ENCODE measurements at places on chromosomes 1 and 21. TPM values are rescaled to one million over a fixed set of nuclear protein-coding genes. Genes with fewer than 3 reads are reported as not detected.

DNA sequence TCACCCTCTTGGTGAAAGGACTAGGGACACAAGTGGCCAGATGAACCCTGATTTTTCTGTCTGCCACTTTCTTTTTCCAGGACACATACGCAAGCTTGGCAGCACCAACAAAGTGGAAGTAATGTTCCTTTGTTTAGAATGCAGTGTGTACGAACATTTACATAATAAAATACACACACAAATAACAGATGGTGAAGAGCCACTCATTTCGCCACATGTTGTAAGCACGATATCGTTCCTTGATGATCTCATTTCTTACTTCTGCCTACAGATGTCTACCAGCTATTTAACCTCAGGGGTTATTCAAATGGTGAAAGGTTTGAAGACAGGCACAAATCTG is 670.2 kb upstream of the CXADR start:
- no peaks in the 10 kb centered on the region for H3K4me1 ChIP-seq
- DNase-seq, result no peak
- H3K27ac ChIP-seq, result no peak overlapping the region

GRCh38 chr1:57411262-57411661 is 12.6 kb downstream of the DAB1 start:
- no peak overlapping the region for H3K27ac ChIP-seq
- no peaks in the 10 kb centered on the region for H3K27me3 ChIP-seq
- H3K4me1 ChIP-seq, result no peaks in the 10 kb centered on the region
- no peak overlapping the region for H3K4me3 ChIP-seq
- DNase-seq, result no peak

DNA sequence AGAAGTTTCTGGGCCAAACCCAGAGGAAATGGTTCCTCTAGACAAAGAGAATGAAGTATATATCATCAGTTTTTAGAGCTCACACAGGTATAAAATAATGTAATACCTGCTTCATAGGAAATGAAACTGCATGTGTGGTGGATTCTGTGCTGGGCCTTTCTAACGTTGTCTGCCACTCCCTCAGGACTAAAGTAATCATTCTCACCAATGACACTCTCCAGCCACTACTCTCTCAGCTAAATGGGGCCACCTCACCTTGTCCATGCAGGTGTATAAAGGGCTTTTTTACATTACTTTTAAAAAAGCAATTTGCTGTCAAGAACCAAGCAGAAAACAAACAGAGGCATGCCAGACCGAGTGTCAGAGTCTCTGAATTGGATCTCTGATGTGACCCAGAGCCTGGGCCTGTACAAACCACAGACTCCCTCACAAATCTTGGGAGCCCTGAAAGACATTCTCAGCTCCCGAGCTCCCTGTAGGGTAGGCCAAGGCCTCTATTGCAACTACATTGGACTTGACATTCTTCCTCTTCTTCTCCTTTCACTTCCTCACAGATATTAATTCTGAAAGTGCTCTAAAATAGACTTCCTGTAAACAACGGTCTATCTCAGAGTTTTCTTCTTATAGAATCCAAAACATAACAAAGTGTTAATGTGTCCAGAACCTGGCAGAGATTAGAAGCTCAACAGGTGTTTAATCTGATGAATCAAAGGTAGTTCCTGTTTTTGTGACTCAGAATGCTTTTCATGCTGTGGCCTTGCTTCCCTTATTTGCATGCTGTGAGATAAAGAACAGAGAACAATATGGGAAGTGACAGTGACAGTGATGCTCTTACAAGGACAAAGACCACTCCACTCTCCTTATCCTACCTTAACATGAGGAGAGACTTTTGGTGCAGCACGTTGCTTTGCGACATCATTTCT is 8.6 kb downstream of the AIM2 start:
- peak overlapping the region; percentile 80 for H3K27ac ChIP-seq
- peak overlapping the region; percentile 71 for H3K4me3 ChIP-seq
- no peaks in the 10 kb centered on the region for H3K27me3 ChIP-seq
- peaks cover 47% of the 10 kb centered on the region for H3K4me1 ChIP-seq

GRCh38 chr1:107202007-107202406 is 61.2 kb downstream of the NTNG1 start:
- no peak for DNase-seq
- no peaks in the 10 kb centered on the region for H3K36me3 ChIP-seq
- no peak overlapping the region for H3K4me3 ChIP-seq

DNA sequence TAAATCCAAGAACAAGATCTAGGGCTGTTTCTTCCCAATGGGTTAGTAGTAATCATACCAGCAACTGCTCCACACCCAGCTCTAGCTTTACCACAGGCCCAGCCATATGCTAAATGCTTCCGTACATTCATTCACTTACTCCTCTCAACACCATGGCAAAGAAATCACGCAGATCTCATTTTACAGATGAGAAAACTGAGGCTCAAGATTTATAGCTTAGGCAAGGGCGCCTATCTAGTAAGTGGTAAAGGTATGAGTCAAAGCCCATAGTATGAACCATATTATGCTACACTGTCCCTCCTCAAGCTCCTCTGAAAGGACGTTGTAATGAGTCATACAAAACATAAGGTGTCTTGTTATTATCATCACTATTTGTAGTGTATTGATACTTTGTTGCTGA is 82.2 kb downstream of the NIBAN1 start:
- H3K36me3 ChIP-seq, result peaks cover 41% of the 10 kb centered on the region
- peak overlapping the region; percentile 85 for H3K27ac ChIP-seq
- H3K27me3 ChIP-seq, result no peaks in the 10 kb centered on the region
- peaks cover 41% of the 10 kb centered on the region for H3K4me1 ChIP-seq

- H3K27ac ChIP-seq, result no peak overlapping the region
- no peaks in the 10 kb centered on the region for H3K36me3 ChIP-seq
- H3K4me1 ChIP-seq, result no peaks in the 10 kb centered on the region
Observed at GRCh38 chr1:209249785-209250440, 333.6 kb upstream of the CAMK1G start.

GRCh38 chr1:13662493-13662892 is 37.5 kb upstream of the PRDM2 start:
- no peak for DNase-seq
- no peaks in the 10 kb centered on the region for H3K4me1 ChIP-seq
- H3K4me3 ChIP-seq, result no peak overlapping the region
- peaks cover 6% of the 10 kb centered on the region for H3K27me3 ChIP-seq
- H3K36me3 ChIP-seq, result no peaks in the 10 kb centered on the region

DNA sequence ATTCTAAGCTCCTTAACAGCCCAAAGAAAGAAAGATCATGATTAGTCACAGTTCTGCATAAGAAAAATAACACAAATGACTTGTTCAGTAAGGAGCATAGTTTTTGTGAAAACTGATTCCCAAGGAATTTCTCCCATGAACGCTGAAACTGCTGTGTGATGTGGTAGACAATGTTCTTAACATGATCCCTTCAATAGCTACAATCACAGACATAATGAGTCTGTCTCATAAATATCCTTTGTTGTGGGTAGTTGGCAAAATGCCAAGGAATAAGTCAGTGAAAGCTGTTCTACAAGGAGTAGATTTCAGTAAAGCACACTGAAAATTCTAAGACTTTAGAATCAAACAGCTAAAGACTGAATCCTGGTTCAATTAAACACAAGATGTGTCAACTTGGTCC is 404.8 kb downstream of the HLX start:
- DNase-seq, result no peak
- H3K27ac ChIP-seq, result no peak overlapping the region
- no peaks in the 10 kb centered on the region for H3K4me1 ChIP-seq
- no peaks in the 10 kb centered on the region for H3K27me3 ChIP-seq

DNA sequence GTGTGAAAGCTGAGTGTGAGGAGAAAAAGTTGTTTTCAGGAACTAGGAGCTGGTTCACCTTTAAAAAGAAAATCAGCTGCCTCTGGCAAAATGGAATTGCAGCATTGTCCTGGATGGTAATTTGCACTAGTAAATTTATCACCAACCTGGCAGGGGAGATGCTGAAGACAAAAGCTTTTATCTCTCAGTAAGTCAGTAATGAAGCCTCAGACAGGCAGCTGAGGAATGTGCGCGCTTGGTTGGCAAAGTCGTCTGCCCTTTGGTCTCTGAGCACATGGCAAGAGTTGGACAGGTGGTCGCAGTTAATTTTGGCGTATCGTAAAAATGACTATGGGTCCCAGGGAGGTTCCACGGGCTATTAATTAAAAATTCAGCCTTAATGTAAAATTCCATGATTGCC is 131.9 kb downstream of the BACH1 start:
- DNase-seq, result no peak
- H3K4me1 ChIP-seq, result peaks cover 8% of the 10 kb centered on the region
- no peak overlapping the region for H3K27ac ChIP-seq

- H3K27me3 ChIP-seq, result no peaks in the 10 kb centered on the region
- H3K27ac ChIP-seq, result no peak overlapping the region
- H3K4me3 ChIP-seq, result no peak overlapping the region
- H3K36me3 ChIP-seq, result no peaks in the 10 kb centered on the region
- no peak for DNase-seq
Observed at GRCh38 chr21:41009398-41010100, 158.4 kb upstream of the BACE2 start.

DNA sequence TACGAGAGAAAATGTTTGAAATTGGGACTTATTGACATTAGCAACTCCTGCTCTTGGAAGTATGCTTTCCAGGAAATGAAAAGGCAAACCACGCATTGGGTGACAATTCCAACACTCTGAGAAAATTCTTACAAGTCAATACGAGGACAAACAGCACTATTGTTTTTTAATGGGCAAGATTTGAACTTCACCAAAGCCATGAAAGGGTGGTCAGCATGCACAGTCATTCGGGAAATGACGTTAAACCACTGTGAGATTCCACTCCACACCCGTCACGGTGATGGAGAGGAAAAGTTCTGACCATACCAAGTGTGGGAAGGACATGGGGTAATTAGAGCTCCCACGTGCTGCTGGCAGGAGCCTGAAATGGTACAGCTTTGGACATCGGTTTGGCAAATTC is 12.2 kb upstream of the PRXL2B start:
- H3K4me1 ChIP-seq, result peaks cover 23% of the 10 kb centered on the region
- H3K36me3 ChIP-seq, result peaks cover 27% of the 10 kb centered on the region
- H3K27ac ChIP-seq, result no peak overlapping the region
- H3K27me3 ChIP-seq, result no peaks in the 10 kb centered on the region

DNA sequence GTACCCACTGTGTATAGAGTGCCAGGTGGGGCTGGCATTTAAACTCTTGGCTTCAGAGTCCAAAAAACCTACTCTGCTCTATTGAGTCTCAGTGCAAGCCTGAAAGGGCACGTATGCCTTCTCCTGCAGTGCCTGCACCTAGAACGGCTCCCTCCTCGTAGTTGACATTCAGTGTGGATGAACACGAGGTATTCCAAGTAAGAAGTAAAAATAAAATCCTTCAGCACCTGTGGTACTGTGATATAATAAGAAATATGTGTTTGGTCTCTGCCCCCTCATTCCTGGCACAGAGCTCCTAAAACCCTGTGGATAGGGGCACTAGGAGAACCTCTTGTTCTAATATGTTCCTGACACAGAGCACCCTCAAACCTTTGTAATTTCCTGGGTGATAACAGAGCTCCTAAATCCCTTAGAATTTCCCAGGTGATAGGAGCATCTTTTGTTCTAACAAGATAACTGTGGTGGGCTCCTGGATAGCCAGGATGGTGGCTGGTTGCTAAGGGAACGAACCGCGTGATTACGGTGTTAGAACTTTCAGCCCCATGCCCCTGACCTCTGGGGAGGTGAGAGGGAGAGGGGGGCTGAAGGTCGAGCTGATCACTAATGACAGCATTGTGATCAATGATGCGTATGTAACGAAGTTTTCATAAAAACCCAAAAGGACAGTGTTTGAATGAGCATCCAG is 16.8 kb downstream of the UCK2 start:
- H3K36me3 ChIP-seq, result peaks cover 30% of the 10 kb centered on the region
- DNase-seq, result no peak
- H3K4me1 ChIP-seq, result peaks cover 69% of the 10 kb centered on the region
- H3K27me3 ChIP-seq, result no peaks in the 10 kb centered on the region
- no peak overlapping the region for H3K4me3 ChIP-seq

- peaks cover 62% of the 10 kb centered on the region for H3K27me3 ChIP-seq
- no peak overlapping the region for H3K4me3 ChIP-seq
- H3K4me1 ChIP-seq, result peaks cover 10% of the 10 kb centered on the region
- no peak for DNase-seq
- H3K27ac ChIP-seq, result no peak overlapping the region
Observed at GRCh38 chr1:50982611-50983010, 12.6 kb downstream of the CDKN2C start.

GRCh38 chr1:5744911-5745799 is 247.1 kb downstream of the NPHP4 start:
- no peaks in the 10 kb centered on the region for H3K4me1 ChIP-seq
- H3K36me3 ChIP-seq, result no peaks in the 10 kb centered on the region
- no peak for DNase-seq

GRCh38 chr1:224939844-224940425 is 10.5 kb downstream of the DNAH14 start:
- no peaks in the 10 kb centered on the region for H3K27me3 ChIP-seq
- no peaks in the 10 kb centered on the region for H3K4me1 ChIP-seq
- no peak overlapping the region for H3K27ac ChIP-seq
- no peaks in the 10 kb centered on the region for H3K36me3 ChIP-seq
- H3K4me3 ChIP-seq, result no peak overlapping the region

GRCh38 chr1:46036894-46037839 is 95.3 kb downstream of the PIK3R3 start:
- DNase-seq, result peak; percentile 71
- no peak overlapping the region for H3K4me3 ChIP-seq
- no peaks in the 10 kb centered on the region for H3K36me3 ChIP-seq

DNA sequence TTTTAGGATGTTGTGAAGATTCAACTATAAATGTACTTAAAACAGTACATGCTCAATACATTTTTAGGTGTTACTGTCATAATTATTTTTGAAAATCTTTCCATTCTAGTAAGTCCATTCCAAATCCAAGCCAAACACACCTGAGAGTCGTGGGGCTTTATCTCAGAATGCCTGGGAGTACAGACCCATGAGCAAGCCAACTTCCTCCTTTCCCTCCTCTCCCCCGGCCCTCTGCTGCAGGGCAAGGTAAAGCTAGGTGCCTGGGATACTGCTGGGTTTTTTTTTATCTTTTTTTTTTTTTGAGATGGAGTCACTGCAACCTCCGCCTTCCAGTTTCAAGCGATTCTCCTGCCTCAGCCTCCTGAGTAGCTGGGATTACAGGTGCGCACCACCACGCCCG is 16.5 kb downstream of the TMEM51 start:
- peaks cover 11% of the 10 kb centered on the region for H3K4me1 ChIP-seq
- DNase-seq, result no peak
- no peak overlapping the region for H3K27ac ChIP-seq
- no peaks in the 10 kb centered on the region for H3K36me3 ChIP-seq

DNA sequence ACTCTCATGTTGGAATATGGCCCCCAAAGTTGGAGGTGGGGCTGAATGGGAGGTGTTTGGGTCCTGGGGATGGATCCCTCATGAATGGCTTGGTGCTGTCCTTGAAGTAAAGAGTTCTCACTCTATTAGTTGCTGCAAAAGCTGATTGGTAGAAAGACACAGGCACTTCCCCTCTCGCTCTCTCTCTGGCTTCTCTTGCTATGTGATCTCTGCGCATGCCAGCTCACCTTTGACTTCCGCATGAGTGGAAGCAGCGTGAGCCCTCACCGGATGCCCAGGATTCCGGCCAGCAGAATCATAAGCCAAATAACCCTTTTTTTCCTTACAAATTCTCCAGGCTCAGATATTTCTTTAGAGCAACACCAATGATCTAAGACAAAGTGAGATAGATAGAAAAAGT is 20.9 kb upstream of the CCSAP start:
- H3K4me1 ChIP-seq, result no peaks in the 10 kb centered on the region
- no peak overlapping the region for H3K27ac ChIP-seq
- H3K36me3 ChIP-seq, result no peaks in the 10 kb centered on the region
- H3K27me3 ChIP-seq, result peaks cover 38% of the 10 kb centered on the region

TEDDM1 gene
- not detected for total RNA-seq

IL24 gene
- 3.1 TPM for total RNA-seq

OR6K3 gene
- not detected for total RNA-seq

RHD gene
- total RNA-seq, result not detected

LCE2B gene
- total RNA-seq, result not detected

DENND2D gene
- 139 TPM for total RNA-seq

SIM2 gene
- total RNA-seq, result 0.18 TPM

WDR64 gene
- not detected for total RNA-seq
